Panc1 (cell line): ENCODE measurements at places on chromosomes 5 and 9. TPM values are rescaled to one million over a fixed set of nuclear protein-coding genes. Genes with fewer than 3 reads are reported as not detected.

Gene WNK2
- 13.7 TPM for total RNA-seq

Gene MVB12B
- total RNA-seq = 9.4 TPM

Gene SELENOP
- total RNA-seq = 1.6 TPM

Gene GGTA1
- not detected for total RNA-seq

Gene NDUFB6
- 85.3 TPM for total RNA-seq

Gene EMB
- 65.9 TPM for total RNA-seq

Gene ZCCHC10
- total RNA-seq = 30.8 TPM

Gene HMCN2
- total RNA-seq = 0.05 TPM

Gene KIF3A
- total RNA-seq = 17.1 TPM

Gene UBTD2
- 32.5 TPM for total RNA-seq

Gene IFNB1
- total RNA-seq = not detected

DNA sequence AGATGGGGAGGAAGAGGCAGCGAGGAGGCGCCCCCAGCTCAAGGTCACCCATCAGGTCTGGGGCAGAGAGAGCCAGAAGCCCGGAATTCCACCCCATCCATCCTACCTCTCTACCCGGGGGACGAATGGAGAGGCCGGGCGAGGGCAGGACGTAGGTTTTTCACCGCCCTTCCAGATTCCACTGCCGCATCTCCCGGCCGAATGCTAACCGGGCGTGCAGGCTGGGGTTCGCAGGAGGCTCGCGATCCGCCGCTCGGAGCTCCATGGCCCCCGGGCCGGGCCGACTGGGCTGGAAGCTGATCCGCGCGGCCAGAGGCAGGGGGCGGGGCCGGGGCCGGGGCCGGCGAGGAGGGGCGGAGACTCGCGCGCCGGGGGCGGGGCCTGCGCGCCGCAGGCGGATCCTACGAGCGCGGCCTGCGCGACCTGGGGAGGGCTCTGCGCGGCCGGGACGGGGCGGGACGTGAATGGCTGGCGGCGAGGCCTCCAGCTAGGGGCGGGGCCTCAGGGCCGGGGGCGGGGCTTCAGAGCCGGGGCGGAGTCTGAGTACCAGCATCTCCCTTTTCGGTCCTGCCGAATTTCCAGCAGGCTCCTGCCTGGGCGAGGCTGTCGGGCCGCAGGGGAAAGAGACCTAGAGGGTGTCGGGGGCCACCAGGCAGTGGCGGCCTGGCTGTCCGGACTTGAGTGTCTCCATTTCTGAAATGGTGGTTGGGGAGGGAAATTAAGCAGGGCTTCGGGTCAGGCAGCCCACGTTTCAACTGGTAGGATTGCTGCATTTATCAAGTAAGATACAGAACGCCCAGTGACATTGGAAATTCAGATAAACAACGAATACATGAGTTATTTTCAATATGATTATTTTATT lies at the start of gene ST6GALNAC4:
TSS of gene ST6GALNAC4 (minus strand) at position 322 of the 862 bp plus-strand sequence. CDS start 622 bp downstream, outside the sequence.
- H3K4me1 ChIP-seq = peaks cover 36% of the 10 kb centered on the region
- H3K27me3 ChIP-seq = no peaks in the 10 kb centered on the region
- H3K27ac ChIP-seq = peak within 1 kb of the TSS; percentile 81
- H3K36me3 ChIP-seq = no peaks in the 10 kb centered on the region

GRCh38 chr5:50712479-50712878 lies 46.0 kb downstream of the PARP8 start:
- DNase-seq = no peak
- H3K27ac ChIP-seq = no peak overlapping the region
- H3K4me3 ChIP-seq = no peak overlapping the region

DNA sequence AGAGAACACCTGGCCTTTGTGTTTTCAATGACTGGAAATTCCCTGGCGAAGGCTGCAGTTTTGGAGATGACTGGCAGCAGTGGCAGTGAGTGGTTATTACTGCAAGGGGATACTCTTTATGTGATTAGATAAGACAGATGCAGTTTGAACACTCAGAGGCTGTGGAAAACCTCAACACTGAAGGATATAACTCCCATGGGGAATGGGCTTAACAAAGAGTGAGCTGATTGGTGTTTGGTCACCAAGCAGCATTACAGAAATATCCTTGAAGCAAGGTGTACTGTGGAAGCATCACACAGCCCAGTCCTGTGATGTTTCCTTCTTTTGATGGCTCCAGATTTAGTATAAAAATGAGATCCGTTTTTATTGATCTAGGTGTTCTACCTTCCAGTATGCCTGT lies 490.7 kb upstream of the PTPRD start:
- H3K4me3 ChIP-seq = no peak overlapping the region
- H3K27ac ChIP-seq = no peak overlapping the region
- H3K4me1 ChIP-seq = no peaks in the 10 kb centered on the region
- no peak for DNase-seq

GRCh38 chr9:24218656-24219055 lies 327.0 kb downstream of the IZUMO3 start:
- no peaks in the 10 kb centered on the region for H3K36me3 ChIP-seq
- no peak for DNase-seq
- no peaks in the 10 kb centered on the region for H3K27me3 ChIP-seq

DNA sequence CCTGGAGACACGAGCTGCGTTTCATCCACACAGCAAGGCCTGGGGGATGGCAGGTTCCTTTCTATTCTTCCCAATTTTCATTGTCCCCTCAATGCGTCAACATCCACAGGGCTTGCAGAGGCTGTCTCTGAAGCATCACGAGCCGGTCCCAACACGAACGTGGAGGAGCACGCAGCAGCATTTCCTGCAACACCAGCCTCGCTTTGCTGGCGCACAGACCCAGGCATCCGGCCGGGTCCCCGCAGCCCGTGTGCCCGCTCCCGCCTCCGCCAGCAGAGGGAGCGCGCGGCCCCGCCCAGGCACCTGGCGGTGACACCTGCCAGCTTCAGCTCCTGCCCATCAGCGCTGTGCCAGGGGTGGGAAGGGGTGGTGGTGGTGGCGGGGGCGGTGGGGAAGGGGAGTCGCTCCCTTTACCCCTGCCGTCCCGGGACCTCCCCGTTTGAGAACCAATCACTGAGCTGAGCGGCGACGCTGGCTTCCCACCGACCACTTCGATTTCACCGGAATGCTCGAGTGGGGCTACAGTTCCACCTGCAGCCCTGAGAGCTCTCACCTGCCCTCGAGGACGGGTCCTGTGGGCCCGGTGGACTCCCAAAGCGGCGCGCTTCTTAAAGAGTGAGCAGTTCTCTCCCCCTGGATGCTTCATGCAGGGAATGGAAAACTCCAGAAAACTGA lies 464.5 kb downstream of the ICE1 start:
- no peaks in the 10 kb centered on the region for H3K27me3 ChIP-seq

GRCh38 chr5:90173299-90174030 lies 236.1 kb downstream of the CETN3 start:
- no peaks in the 10 kb centered on the region for H3K4me1 ChIP-seq
- DNase-seq = no peak
- H3K36me3 ChIP-seq = no peaks in the 10 kb centered on the region
- H3K4me3 ChIP-seq = no peak overlapping the region
- no peaks in the 10 kb centered on the region for H3K27me3 ChIP-seq
- H3K27ac ChIP-seq = no peak overlapping the region

- no peaks in the 10 kb centered on the region for H3K4me1 ChIP-seq
- no peaks in the 10 kb centered on the region for H3K36me3 ChIP-seq
- H3K27me3 ChIP-seq = peaks cover 7% of the 10 kb centered on the region
- no peak overlapping the region for H3K27ac ChIP-seq
- no peak for DNase-seq
Measured at GRCh38 chr5:151332857-151333256, 14.5 kb downstream of the SLC36A2 start.

- H3K4me1 ChIP-seq = no peaks in the 10 kb centered on the region
- H3K27me3 ChIP-seq = no peaks in the 10 kb centered on the region
- no peak overlapping the region for H3K4me3 ChIP-seq
- no peak overlapping the region for H3K27ac ChIP-seq
- DNase-seq = no peak
Measured at GRCh38 chr9:135385793-135386192, 93.8 kb upstream of the PPP1R26 start.

GRCh38 chr5:149559706-149560105 lies 8.5 kb upstream of the CSNK1A1 start:
- no peaks in the 10 kb centered on the region for H3K27me3 ChIP-seq
- no peaks in the 10 kb centered on the region for H3K36me3 ChIP-seq
- peaks cover 29% of the 10 kb centered on the region for H3K4me1 ChIP-seq
- H3K4me3 ChIP-seq = no peak overlapping the region
- H3K27ac ChIP-seq = peak overlapping the region; percentile 41; the same call in 1 of the 2 replicates

DNA sequence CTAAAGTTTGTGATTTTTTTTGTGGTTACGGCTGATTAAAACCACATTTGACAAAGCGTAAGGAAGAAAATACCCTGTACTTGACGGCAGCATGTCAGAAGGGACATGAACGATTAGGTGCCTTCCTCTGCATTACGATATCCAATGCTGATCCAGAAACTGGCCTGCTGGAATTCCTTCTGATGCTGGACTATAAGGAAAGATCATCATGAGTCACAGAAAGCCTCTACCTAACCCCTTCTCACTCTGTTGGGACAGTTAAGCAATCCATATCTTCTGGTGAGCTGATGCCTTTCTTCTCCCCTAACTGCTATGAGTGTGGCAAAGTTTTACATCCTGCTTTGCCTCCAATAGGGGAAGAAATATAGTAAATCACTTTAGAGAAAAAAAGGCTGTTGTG lies 78.4 kb upstream of the PAPPA start:
- no peaks in the 10 kb centered on the region for H3K27me3 ChIP-seq
- no peaks in the 10 kb centered on the region for H3K4me1 ChIP-seq
- no peak overlapping the region for H3K27ac ChIP-seq
- no peak overlapping the region for H3K4me3 ChIP-seq
- no peak for DNase-seq

- H3K27me3 ChIP-seq = no peaks in the 10 kb centered on the region
- H3K4me1 ChIP-seq = no peaks in the 10 kb centered on the region
Measured at GRCh38 chr9:91465420-91465819, 41.8 kb upstream of the NFIL3 start.

- no peak overlapping the region for H3K27ac ChIP-seq
- H3K27me3 ChIP-seq = no peaks in the 10 kb centered on the region
- H3K4me1 ChIP-seq = no peaks in the 10 kb centered on the region
- H3K4me3 ChIP-seq = no peak overlapping the region
- H3K36me3 ChIP-seq = no peaks in the 10 kb centered on the region
Measured at GRCh38 chr9:129270205-129270604, 92.1 kb upstream of the IER5L start.

- H3K4me1 ChIP-seq = no peaks in the 10 kb centered on the region
- no peak for DNase-seq
- no peak overlapping the region for H3K4me3 ChIP-seq
- no peak overlapping the region for H3K27ac ChIP-seq
Measured at GRCh38 chr5:107363768-107364167, 307.0 kb downstream of the EFNA5 start.

DNA sequence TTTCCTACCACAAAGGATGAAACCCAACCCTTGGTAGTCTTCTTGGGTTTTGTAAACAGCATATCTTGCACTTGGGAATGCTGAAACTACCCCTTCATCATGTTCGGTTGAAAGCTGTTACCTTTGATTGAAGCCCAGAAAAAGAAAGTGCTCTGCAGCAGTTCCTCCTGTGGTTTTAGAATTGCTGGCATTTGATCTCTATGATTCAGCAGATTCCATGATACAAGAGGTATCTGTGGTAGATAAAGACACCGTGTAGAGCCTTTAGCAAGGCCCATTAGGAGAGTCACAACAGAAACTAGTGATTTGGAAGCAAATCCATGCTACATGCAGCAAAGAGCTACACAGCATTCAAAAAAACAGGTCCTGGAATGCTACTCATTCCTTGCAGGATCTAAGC lies 557.0 kb downstream of the TLE1 start:
- H3K27me3 ChIP-seq = no peaks in the 10 kb centered on the region
- DNase-seq = no peak
- H3K36me3 ChIP-seq = no peaks in the 10 kb centered on the region
- no peak overlapping the region for H3K27ac ChIP-seq

- no peak for DNase-seq
- no peaks in the 10 kb centered on the region for H3K36me3 ChIP-seq
- no peaks in the 10 kb centered on the region for H3K27me3 ChIP-seq
- no peak overlapping the region for H3K4me3 ChIP-seq
- H3K4me1 ChIP-seq = no peaks in the 10 kb centered on the region
Measured at GRCh38 chr9:115837618-115838017, 316.0 kb upstream of the PAPPA start.

GRCh38 chr5:54655761-54656160 lies 138.2 kb downstream of the SNX18 start:
- no peak overlapping the region for H3K27ac ChIP-seq
- DNase-seq = no peak
- no peaks in the 10 kb centered on the region for H3K27me3 ChIP-seq
- H3K4me3 ChIP-seq = no peak overlapping the region
- H3K4me1 ChIP-seq = no peaks in the 10 kb centered on the region; the same call in 1 of the 2 replicates
- H3K36me3 ChIP-seq = no peaks in the 10 kb centered on the region

GRCh38 chr5:1521671-1522600 lies 1.8 kb downstream of the LPCAT1 start:
- DNase-seq = no peak
- peaks cover 18% of the 10 kb centered on the region for H3K4me1 ChIP-seq
- H3K27ac ChIP-seq = peak overlapping the region; percentile 66
- H3K27me3 ChIP-seq = no peaks in the 10 kb centered on the region
- H3K4me3 ChIP-seq = peak overlapping the region; percentile 72

DNA sequence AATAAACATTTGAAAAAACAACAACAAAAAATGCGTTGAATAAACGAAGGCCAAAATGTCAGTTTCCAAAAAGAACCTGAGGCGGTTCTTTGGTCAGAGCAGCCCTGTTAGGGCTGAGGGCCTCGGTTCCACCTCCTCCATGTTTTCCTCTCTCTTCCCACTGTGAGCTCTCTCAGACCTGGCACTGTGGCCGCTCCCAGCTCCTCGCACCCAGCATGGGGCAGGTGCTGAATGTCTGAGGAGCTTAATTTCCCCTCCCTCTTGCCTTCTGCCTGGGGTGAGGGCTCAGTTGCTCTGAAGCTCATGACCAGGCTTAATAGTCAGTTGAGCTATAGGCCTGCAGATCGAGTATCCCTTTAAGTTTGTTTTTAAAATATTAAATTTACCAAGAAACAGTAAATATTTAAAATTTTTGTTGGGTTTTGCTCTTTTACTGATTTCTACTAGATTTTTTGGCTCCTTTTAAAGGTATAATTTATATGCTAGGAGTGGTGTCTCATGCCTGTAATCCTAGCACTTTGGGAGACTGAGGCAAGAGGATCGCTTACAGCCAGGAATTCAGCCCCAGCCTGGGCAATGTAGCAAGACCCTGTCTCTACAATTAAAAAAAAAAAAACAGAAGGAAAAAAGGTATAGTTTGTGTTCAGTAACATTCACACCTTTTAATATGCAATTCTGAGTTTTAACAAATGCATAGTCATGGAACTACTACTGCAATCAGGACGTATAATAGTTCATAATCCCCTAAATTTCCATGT lies 28.1 kb downstream of the DAPK1 start:
- no peaks in the 10 kb centered on the region for H3K36me3 ChIP-seq
- no peak for DNase-seq
- no peaks in the 10 kb centered on the region for H3K4me1 ChIP-seq
- no peak overlapping the region for H3K27ac ChIP-seq

GRCh38 chr9:7358876-7359275 lies 440.7 kb downstream of the DMAC1 start:
- H3K27me3 ChIP-seq = no peaks in the 10 kb centered on the region
- DNase-seq = no peak
- no peaks in the 10 kb centered on the region for H3K36me3 ChIP-seq
- H3K27ac ChIP-seq = no peak overlapping the region
- H3K4me3 ChIP-seq = no peak overlapping the region
- H3K4me1 ChIP-seq = no peaks in the 10 kb centered on the region
